GM19239 (cell line): ENCODE measurements at places on chromosomes 3 and 15.

DNA sequence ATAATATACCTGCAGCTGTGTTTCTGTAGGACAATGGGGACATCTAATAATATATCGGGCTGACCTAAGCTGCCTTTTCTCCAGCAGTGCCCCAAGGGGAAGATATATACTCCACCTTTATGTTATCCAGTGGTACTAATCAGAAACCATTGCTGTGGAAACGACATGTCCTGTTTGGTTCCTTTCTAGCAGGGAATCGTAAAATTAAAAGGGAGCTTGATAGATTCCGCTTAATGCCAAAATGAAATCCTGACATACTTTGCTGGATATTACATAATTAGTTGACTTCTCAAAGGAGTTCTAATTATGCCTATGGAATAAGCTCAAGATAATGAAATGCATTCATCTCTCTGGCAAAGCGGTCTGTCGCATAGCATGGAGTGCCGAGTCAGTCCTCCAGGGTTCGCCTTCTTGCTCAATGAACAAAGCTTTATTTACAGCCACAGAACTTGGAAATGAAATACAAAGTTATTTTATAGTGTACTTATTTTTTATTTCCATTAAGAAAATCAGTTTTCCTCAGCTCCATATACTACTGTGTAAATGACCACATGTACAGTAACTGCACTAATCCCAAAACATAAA, 262.8 kb downstream of the LRTM1 start:
- no peak for DNase-seq

- DNase-seq: no peak
These were observed 183.9 kb downstream of the FAM43A start for GRCh38 chr3:194869482-194870169.

DNA sequence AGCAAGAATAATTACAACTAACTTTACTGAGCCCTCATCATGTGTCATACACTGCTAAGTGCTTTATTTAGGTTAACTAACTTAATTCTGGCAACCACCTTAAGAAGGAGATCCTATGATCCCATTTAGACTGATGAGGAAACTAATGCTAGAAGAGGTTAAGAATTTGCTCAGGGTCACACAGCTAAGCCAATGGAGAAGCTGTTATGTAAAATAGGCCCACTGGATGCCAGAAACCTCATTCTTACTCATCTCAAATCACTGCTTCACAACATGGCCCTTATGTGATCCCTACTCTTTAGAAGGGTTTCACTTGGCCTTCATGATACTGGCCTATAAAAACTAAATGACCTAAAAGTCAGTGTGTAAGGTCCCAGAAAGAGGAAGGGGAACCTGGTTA, 41.2 kb downstream of the IMPG2 start:
- no peak for DNase-seq

DNA sequence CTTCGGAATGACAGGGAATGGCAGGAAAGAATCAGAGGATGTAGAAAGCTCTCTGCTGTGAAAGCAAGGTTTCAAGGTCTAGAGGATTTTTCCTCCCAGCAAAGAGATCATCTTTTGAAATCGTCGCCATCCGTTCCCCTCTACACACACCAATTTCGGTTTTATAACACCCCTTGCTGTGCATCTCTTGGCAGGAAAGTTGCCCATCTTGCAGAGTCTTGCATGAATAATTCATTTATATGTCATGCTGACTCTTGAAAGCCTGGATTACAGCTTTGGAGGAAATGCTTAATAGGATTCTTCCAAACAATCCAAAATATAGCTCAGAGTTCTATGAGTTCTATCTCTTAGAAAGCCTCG, 262.7 kb downstream of the CHL1 start:
- no peak for DNase-seq

DNA sequence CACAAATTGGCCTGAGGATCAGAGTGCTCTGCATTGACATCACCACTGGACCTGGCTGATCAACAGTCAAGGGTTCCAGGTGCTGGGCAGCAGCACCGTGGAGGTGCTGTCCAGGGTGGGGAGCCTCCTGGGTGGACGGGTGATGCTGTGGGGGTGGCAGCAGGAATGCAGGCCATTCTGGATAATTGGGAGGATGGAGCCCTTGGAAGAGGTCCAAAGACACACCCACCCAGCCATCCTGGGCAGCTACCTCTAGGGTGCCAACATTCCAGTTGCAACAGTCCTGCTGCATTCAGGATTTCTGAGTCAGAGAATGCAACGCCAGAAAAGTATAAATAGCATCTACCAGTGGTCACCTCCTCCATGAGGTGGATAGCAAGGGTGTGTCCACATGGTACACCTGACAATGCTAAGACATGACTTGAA, 26.8 kb downstream of the STARD5 start:
- DNase-seq: no peak

GRCh38 chr3:171260466-171260865, 199.7 kb downstream of the TNIK start:
- no peak for DNase-seq

DNA sequence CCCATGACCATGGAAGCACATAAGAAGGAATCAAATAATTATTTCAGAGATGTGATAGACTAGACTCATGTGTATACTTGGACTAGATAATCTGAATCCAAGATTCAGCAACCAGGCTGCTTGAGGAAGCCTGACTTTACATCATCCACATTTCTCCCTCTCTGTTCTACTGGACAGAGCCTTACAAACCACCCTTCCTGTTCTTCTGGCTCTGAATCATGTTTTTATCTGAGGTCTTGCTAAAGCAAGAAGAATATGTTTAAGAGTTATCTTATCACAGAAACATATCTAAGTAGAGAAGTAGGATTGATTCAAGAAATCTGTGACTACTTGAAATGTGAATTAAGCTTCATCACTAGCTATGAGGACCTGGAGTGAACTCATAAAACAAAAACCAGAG, 71.1 kb upstream of the SLC24A5 start:
- no peak for DNase-seq

DNA sequence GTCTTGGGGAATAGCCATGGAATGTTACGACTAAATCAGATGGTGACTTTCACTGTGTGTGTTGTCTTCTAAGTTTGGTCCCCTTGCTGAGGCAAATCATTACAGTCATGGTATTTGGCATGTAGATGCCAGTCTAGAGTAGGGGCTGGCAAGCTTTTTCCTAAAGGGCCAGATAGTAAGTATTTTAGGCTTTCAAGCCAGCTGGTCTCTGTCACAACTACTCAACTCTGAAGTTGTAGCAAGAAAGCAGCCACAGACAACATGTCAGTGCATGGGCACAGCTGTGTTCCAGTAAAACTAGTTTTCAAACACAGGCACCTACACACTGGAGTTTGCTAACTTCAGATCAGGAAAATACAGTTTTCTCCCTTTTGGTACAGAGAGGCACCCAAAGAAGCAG, 39.3 kb downstream of the CCR3 start:
- no peak for DNase-seq

- DNase-seq: no peak
These were observed 213.8 kb downstream of the IL5RA start for GRCh38 chr3:2896308-2896939.
